Hematopoietic multipotent progenitor cell treated with erythropoietin and hydrocortisone succinate and interleukin-3 and kit ligand, for 6 days (in vitro differentiated cells): ENCODE measurements at places on chromosomes 3 and 15.
A peak's percentile ranks its signal among the peaks of the same experiment; 100 is the strongest.

DNA sequence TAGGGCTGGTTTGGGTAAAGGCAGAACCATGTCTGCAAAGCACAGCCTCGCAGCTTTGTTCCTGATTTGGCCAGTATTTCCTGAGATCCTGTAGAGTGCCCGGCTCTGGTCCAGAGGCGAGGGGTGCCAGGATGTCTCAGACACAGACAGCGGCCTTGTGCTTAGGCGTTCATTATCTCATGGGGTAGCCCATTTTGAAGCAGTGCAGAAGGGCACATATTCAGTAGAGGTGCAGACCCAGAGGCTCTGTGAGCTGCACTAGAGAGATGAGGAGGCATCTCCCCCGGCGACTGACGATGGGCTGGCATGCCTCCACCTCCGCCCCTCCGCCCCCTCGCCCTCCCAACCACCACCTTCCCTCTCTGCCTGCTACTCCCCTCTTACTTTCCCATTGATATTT lies 170.3 kb downstream of the CHDH start:
- DNase-seq = no peak

- DNase-seq = peak; percentile 6
These were observed 22.7 kb downstream of the TRA2B start for GRCh38 chr3:185914911-185915629.

- DNase-seq = no peak
These were observed 61.0 kb downstream of the ABTB1 start for GRCh38 chr3:127733781-127734180.

DNA sequence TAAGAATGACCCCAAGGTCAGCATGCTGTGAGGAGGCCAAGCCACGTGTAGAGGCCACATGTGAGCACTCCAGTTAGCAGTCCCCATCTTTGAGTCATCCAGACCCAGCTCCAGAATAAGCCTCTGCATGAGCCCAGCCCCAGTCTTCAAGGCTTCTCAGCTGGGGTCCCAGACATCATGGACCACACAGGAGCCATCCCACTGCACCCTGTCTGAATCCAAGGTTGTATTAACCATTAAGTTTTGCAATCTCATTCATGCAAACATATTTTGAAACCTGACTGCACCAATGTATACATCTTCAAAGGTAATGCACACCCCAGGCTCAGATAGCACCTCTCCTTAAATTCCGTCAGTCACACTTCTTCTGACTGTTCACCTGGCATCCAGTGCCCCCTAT lies 249.1 kb upstream of the CHRNA7 start:
- DNase-seq = no peak

- DNase-seq = no peak
These were observed 262.6 kb upstream of the TPM1 start for GRCh38 chr15:62779899-62780298.

GRCh38 chr3:174002543-174002942 lies 605.0 kb downstream of the NLGN1 start:
- peak; percentile 19 for DNase-seq

DNA sequence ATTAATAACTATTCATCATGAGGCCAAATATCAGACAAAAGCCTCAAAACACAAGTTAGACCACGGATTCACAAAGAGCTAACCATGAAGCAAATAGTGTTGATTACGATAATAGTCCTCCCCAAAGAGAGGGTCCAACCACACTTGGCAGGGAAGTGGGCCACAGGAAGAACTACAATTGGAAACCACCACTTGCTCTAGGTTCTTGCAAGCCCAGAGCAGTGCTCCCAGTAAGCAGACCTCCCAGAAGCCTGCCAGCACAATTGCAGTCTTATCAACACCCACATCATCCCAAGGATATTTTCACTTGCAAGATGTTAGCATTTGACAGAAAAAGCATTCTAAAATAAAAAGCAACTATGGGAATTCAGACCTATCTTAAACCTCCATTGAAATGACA lies 11.3 kb downstream of the SETD2 start:
- DNase-seq = peak; percentile 51

DNA sequence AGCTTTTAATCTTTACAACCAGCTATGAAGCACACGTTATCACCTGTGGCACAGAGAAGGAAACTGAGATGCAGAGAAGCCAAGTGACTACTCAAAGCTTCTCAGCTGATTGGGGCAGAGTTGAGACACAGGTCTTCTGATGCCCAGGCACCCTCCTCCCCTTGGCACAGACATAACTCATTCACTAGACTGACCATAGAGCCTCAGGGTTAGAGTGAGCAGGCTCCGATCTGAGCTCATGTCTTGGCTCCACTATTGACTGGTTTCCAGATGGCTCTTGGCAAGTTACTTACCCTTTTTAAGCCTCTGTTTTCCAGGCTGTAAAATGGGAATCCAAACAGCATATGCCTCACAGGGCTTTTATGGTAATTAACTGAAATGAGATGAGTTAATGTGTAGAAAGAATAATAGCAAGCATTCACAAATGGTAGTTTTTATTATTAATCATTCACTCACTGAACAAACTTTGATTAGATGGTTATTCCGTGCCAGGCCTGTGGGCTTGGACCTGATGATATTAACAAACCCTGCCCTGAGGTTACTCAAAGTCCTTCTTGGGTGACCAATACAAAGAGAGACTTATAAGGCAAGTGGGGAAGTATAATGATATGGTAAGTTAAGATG lies 184.3 kb downstream of the ANXA2 start:
- DNase-seq = no peak

DNA sequence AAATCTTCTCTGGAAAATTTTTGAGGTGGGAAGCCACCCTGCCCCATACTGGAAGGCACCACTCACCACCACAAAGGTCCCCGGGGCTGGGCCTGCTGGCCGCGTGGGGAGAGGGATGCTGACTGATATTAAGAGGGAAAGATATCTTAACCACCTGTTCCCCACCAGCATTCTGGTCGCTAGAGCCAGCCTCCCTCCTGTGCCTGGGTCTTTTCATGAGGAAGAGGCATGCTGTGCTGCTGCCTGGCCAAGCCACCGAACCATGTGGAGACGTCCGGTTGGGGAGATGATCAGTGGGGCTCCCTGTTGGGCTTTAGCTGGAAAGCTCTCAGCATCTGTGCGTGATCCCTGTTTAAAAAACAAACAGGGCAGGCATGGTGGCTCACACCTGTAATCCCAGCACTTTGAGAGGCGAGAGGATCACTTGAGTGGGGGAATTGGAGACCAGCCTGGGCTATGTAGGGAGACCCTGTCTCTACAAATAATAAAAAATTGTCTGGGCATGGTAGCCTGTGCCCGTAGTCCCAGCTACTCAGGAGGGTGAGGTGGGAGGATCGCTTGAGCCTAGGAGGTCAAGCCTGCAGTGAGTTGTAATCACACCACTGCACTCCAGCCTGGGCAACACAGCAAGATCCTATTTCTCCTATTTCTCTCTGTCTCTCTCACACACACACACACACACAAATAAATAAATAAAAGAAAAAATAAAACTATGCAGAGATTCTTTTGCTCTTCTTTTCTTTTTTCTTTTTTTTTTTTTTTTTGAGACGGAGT lies 1.0 kb downstream of the KLHL18 start:
- DNase-seq = peak; percentile 56

DNA sequence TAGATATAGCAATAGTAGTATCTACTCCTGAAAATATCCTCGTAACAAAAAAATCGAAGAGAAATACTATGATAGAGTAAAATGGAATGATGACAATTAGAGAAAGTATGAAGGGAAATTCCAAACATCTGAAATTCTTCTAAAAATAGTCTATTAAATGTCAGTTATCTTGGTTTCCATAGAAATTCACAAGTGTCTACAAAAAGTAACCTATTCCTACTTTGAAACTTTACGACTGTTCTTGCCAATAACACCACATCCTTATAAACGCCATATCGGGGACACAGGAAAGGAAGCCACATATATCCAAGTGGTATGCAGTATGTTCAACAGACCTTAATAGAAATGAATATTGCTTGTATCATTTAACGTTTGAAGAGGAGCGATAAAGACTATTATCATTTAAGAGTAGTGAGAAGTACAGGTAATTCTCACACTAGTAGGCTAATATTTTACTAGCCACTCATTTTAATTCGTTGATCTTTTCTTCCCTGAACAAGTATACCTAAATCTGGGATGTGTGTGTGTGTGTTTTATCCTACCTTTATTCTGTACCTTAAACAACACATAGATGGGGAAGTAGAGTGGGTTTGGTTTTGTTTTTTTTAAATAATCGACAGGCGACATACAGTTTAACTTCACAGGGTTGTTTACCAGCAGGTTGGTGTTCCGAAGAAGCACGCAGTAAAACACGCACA lies 1.2 kb downstream of the GPR176 start:
- no peak for DNase-seq

DNA sequence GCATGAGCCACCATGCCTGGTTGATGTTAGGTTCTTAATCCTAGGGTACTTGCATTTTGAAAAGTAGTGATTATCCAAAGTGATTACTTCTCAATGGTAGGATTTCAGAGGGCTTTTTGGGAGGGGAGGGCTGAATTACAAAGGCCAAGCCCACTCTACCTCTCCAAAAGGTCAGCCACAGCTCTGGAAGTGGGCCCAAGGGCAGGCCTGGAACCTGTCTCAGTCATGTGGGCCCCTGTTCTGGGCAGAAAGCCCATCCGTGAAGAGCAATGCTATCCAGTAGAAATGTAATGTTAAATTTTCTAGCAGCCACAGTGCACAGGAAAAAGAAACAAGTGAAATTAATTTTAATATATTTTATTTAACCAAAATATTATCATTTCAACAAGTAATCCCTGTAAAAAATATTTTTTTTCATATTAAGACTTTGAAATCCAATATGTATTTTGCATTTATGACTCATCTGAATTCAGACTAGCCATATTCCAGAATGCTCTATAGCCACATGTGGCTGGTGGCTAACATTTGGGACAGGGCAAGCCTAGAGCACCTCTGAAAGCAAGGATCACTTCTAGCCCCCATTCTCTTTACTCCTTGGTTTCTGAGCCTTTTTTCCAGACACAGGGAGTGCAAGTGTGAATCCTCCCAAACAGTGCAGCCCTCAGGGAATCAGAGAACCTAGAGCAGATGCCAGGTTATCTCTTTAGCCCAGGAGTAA lies 16.8 kb downstream of the RFT1 start:
- DNase-seq = no peak

GRCh38 chr3:38136777-38137614 lies at the start of gene ACAA1:
ACAA1 (minus strand) TSS chr3:38137127; CDS start chr3:38137035, 92 bp downstream.
- DNase-seq = peak; percentile 100

GRCh38 chr3:151395806-151396205 lies 11.3 kb upstream of the P2RY12 start:
- no peak for DNase-seq

DNA sequence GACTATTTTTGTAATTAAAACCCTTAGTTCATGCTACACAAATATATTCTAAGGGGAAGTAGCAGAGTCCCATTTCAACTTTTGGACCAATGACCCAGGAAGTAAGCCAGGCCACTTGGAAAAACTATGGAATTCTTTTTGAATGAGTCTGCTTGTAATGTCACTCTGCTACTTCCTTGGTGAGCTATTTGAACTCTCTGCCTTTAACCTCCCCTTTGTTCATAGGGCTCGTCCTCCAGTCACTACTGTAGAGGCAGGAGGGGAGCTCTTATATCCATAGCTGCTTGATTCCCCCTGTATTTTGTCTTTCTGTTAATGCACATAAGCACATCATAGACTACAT lies 119.6 kb downstream of the UACA start:
- DNase-seq = no peak

DNA sequence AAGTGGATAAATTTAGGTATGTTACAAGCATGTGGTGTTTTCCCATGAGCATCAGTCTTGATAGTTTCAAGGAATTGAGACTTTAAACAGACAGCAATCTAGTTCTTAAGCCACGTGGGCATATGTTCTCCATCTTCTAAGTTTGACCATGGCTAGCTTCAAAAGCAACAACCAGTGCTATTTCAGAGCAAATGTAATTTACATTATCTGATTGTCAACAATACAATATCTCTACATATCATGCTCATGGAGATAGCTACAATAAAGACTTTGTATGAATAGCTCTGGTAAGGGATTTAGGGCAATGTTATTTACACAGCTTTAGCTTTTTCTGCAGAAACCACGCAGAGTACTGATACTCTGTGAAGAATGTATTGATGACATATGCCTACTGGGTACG lies 38.8 kb upstream of the PDZRN3 start:
- DNase-seq = no peak
